Stimulated activated CD4-positive, alpha-beta T cell treated with anti-CD3 and anti-CD28 coated beads, TNF-alpha, amount 100 ng/mL, for 4 hours (primary cell): ENCODE measurements at places on chromosomes 1 and 21.

DNA sequence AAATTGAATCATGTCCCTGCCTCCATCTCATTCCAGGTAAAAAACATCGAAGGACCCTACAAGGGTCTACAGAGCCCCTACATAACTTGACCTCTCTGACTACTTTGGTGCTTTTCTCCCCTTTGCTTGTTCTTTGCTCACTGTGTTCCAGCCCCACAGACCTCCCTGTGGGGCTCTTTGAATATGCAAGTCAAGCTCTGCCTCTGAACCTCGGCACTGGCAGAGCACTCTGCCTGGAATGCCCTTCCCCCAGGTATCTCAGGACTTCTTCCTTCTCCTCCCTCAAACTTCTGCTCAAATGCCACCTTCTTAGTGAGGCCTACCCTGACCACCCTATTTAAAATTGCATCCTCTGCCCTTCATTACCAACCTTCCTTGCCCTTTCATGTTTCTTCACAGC, 87.8 kb upstream of the CD34 start:
- DNase-seq = no peak

- no peak for DNase-seq
Measured at GRCh38 chr1:63269571-63269970, 52.8 kb upstream of the FOXD3 start.

GRCh38 chr1:212824201-212824600, 23.2 kb downstream of the SPATA45 start:
- DNase-seq = no peak

DNA sequence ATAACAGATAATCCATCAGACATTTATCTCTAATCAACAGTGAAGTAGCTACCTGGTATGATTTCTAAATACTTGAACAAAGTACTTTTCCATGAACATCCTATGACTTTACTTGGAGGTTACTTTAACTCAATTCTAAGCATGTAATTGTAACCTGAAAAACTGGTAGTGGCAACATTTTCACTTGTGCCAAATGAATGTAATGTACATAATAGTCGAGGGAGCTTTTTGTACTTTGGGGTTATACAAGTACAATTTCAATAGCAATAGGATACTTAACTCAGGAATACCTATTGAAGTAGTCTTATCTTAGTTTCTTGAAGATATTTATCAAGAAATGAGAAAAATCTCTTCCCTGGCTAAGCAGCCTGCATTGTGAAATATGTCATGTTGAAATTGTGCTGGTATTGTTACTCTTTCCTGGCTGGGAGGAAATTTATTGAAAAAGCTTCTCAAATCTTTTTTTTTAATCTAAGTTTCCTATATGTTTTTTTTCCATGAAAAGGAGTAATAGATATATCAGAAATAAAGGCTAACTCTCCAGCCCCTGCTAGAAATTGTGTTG, 33.7 kb upstream of the CACYBP start:
- no peak for DNase-seq
